Left renal cortex interstitium (tissue), 4 donors: ENCODE measurements at places on chromosomes 1 and 21.

- peak; percentile 23 for DNase-seq
Observed at GRCh38 chr1:31183927-31184554, 55.6 kb downstream of the NKAIN1 start.

GRCh38 chr1:53847980-53848379 is 9.9 kb upstream of the NDC1 start:
- DNase-seq = no peak

DNA sequence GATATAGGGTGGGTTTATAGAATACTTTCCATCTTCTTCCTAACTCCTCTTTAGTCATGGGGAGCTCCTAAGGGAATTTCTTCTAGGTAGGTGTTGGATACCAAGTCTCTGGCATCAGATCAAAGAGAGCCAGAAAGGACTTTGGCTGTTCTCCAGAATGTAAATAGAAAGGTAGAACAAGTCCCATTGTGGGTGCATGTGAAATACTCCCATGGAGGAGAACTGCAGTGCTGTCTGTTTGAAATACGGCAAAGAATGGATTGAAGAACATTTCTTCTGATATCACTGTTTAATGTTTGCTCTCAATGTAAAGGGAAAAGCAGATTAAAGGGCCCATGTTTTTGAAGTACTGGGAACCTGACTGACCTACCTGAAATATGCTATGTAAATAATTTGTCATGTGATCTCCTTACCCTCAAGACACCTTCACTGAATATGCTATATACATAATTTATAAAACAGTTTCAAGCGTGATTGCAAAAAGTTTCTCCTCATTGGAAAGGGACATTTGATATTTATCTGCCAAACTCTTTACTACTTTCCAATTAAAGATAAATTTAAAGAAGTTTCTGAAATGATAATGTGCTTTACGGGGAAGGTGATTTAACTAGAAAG is 65.9 kb downstream of the LAMC1 start:
- DNase-seq = no peak

GRCh38 chr21:44883250-44883649 is 9.8 kb upstream of the PTTG1IP start:
- DNase-seq = no peak

DNA sequence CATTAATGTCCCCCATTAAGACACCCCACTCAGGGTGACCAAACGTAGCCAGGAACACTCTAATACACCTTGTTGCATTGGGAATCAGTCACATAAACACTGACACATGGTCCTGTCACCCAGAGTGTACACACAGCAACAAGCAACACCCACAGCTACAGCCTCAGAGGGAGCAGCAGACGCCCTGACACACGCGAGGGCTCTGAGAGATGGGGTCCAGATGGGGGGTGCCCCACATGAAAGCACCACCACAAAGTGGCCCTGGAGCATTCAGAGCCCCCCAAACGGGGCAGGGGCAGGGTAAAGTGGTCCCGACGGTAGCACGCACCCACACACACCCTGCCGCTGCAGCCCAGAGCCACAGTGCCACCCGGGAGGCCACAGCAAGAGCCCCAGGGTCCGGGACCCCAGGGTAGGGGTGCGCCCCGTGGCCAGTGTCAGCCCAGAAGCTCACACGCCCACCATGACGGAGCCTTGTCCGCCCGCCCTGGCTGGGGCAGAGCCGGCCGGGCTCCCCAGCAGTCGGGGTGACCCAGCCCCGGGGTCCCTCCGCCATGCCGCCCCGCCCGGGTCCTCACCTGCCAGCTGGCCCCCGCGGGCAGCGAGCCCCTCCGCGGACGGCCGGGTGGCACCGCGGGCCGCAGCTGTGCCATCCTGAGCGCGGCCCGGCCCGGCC is 47.3 kb downstream of the RAP1GAP start:
- DNase-seq = no peak

- peak; percentile 83 for DNase-seq
Observed at GRCh38 chr1:944341-945325, 14.4 kb downstream of the NOC2L start.

DNA sequence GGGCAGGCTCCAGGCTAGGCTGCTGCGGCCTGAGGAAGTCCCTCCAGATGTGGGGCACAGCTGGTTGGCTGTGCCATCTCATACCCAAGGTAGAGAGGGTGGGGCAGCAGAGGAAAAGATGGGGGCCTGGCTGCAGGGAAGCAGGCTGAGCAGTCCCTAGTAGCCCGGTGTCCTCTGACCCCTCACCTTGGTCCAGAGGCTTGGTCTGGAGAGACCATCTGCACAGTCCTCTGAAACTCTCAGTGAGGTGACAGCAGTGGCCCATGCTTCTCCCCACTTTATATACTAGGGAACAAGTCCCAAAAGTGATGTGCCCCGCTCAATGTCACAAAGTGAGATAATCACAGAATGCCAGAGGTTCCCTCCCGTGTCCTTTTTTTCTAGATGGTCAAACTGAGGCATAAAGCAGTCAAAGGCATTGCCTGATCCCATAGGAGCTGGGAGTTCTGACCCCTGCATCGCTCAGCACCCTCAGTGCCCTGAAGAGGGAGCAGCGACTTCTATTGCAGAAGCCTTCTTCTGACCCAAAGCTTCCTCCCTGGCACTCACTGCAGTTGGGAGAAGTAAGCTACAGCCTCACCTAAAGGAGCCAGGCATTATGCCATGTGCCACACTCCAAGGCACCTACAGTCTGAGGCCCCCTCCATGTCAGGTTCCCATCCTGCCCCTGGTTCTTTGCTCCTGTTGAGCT is 45.5 kb downstream of the TRABD2B start:
- DNase-seq = no peak

GRCh38 chr1:198575798-198576641 is 35.5 kb upstream of the ATP6V1G3 start:
- no peak for DNase-seq

- DNase-seq = no peak
Observed at GRCh38 chr21:27681841-27682240, 715.0 kb upstream of the ADAMTS5 start.

- DNase-seq = no peak
Observed at GRCh38 chr1:204045430-204045829, 27.5 kb upstream of the SOX13 start.

- DNase-seq = no peak
Observed at GRCh38 chr1:16612332-16613172, 812 bp downstream of the NBPF1 start.

GRCh38 chr1:68121536-68121935 is 71.1 kb upstream of the DIRAS3 start:
- DNase-seq = no peak

- DNase-seq = no peak
Observed at GRCh38 chr1:26287033-26287711, 7.3 kb downstream of the SH3BGRL3 start.
